ENCODE measurements at places on chromosomes 3 and 15. TPM values are rescaled to one million over a fixed set of nuclear protein-coding genes. Genes with fewer than 3 reads are reported as not detected.

The IL5RA gene
- total RNA-seq: 0.19 TPM

The HMG20A gene
- total RNA-seq: 29.3 TPM

The ASB14 gene
- total RNA-seq: 5.0 TPM

The CHRD gene
- 7.3 TPM for total RNA-seq

The DNAH1 gene
- 3.5 TPM for total RNA-seq

The TBC1D2B gene
- 8.8 TPM for total RNA-seq

The RTP4 gene
- 0.32 TPM for total RNA-seq

The CEMIP gene
- 0.96 TPM for total RNA-seq

The MESP2 gene
- total RNA-seq: not detected

The SNRPN gene
- total RNA-seq: 105 TPM

The LTK gene
- total RNA-seq: 0.22 TPM

The LSMEM2 gene
- 13.1 TPM for total RNA-seq

The ADAMTS17 gene
- 93.0 TPM for total RNA-seq

The CFAP44 gene
- total RNA-seq: 0.89 TPM

The WDR72 gene
- total RNA-seq: not detected

The FBXW12 gene
- total RNA-seq: not detected

The LRRC49 gene
- 1.1 TPM for total RNA-seq

The GHSR gene
- total RNA-seq: not detected

The SEMA6D gene
- total RNA-seq: 3.6 TPM

The CFAP91 gene
- total RNA-seq: 0.57 TPM

The ALDH1L1 gene
- total RNA-seq: 121 TPM

The CD200 gene
- total RNA-seq: 0.62 TPM

The MINAR1 gene
- 0.10 TPM for total RNA-seq

The TGM4 gene
- total RNA-seq: not detected

The CSPG4 gene
- 15.8 TPM for total RNA-seq

The CFAP100 gene
- total RNA-seq: not detected

The STARD5 gene
- 0.25 TPM for total RNA-seq

The GATM gene
- total RNA-seq: 31.1 TPM

The FANCD2OS gene
- total RNA-seq: not detected

The CKMT1A gene
- total RNA-seq: not detected

The GOLGA6B gene
- total RNA-seq: not detected

The ARNT2 gene
- total RNA-seq: 10.1 TPM

The SLC25A36 gene
- total RNA-seq: 52.3 TPM

The P3H2 gene
- 1.4 TPM for total RNA-seq

The GOLGA8S gene
- total RNA-seq: 0.07 TPM

The LRRC57 gene
- 6.8 TPM for total RNA-seq

The RYR3 gene
- total RNA-seq: 68.7 TPM

The DISP2 gene
- total RNA-seq: 2.4 TPM

The FETUB gene
- not detected for total RNA-seq

The NANOGP8 gene
- total RNA-seq: not detected

The SENP8 gene
- total RNA-seq: 3.7 TPM

The PROS1 gene
- 5.2 TPM for total RNA-seq

The LRRC34 gene
- total RNA-seq: 0.26 TPM

The MLH1 gene
- 34.5 TPM for total RNA-seq

The ISLR gene
- total RNA-seq: 18.0 TPM

The NDN gene
- 26.3 TPM for total RNA-seq

The DENND4A gene
- total RNA-seq: 15.4 TPM

The GABRR3 gene
- not detected for total RNA-seq

The CYB561D2 gene
- total RNA-seq: 9.2 TPM

The ZPLD1 gene
- total RNA-seq: not detected

The MED12L gene
- total RNA-seq: 1.8 TPM

The BFSP2 gene
- total RNA-seq: not detected

The HHLA2 gene
- not detected for total RNA-seq

Measured in psoas muscle (tissue), 8 donors.